Stimulated activated CD4-positive, alpha-beta T cell treated with anti-CD3 and anti-CD28 coated beads, Interleukin-15, amount 100 ng/mL, for 24 hours (primary cell): ENCODE measurements at places on chromosomes 5 and 9.
A peak's percentile ranks its signal among the peaks of the same experiment; 100 is the strongest.

- DNase-seq: no peak
These were observed 55.6 kb upstream of the SNCAIP start for GRCh38 chr5:122256388-122256787.

DNA sequence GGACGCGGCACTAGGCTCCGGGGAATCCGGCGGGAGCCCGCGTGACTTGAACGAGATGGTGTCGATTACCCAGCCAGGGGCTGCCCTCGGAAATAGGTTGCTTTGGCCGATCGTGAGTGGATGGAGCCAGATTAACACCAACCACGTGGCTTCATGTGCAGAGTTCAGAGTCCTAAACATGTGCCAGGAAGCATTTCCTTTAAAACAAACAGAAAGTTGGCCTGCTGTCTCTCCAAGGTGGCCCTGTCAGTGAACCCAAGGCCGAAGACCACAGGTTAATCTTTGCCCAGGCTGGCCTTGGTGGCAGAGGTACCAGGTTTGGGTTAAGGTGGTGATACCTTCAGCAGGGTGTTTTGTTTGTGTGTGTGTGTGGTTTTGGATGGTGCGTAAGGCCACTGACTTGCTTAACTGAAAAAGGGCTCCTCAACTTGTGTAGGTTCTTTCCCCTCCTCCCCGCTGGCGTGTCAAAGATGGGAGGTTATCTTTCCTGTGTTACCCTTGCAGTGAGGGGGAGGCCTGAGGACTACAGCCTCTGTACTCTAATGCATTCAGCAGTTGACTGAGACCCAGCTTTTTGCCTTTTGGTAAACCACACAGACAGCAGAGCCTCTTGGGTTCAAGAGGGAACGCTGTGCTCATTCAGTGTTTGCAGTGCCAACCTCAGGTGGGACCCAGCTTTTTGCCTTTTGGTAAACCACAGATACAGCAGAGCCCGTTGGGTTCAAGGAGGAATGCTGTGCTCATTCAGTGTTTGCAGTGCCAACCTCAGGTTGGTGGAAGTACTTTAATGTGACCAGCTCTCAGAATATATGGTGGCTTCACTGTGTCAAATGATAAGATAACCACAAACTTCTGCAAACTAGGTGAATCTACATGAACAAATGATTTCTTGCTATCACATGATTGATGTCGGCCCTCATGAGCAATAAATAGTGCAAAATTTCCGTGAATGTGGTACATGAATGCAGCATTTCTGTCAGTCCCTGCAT lies 1.4 kb downstream of the IQGAP2 start:
- DNase-seq: peak; percentile 81

DNA sequence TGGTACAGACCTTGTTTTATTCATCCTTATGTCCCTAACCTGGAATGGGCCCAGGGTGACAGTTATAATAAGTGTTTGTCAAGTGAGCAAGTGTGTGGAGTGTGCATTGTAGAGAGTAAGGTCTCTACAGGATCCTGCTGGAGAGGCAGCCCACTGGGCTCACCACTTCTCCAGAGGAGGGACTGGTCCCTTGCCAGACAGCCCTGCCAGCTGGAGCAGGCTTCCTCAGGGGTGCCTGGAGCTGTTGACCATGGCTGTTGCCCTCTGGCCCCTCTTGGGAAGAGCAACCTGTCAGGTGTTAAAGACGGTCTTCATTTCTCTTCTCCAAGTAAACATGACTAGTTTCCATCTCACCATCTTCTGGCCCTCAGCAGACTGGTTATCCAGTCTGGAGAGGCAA lies 20.0 kb downstream of the IRF1 start:
- DNase-seq: no peak

GRCh38 chr5:138754699-138755057 lies 1.5 kb downstream of the CTNNA1 start:
- peak; percentile 3 for DNase-seq

DNA sequence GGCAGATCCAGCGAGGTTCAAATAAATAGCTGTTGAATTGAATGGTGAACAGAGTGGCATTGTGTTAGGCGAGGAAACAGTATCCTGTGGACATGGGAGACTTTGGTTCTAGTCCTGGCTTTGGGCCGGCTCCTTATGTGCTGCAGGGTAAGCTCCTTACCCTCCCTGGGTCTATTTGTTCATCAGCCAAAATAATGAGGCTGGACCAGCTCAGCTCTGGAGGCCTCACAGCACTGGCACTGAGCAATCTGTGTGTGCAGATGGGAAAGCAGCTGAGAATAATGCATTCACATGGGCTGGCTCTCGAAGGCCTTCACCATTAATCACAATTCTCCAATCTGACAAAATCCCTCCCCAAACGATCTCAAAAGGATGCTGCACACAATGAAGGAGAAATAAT lies 81.9 kb downstream of the APBA1 start:
- no peak for DNase-seq

DNA sequence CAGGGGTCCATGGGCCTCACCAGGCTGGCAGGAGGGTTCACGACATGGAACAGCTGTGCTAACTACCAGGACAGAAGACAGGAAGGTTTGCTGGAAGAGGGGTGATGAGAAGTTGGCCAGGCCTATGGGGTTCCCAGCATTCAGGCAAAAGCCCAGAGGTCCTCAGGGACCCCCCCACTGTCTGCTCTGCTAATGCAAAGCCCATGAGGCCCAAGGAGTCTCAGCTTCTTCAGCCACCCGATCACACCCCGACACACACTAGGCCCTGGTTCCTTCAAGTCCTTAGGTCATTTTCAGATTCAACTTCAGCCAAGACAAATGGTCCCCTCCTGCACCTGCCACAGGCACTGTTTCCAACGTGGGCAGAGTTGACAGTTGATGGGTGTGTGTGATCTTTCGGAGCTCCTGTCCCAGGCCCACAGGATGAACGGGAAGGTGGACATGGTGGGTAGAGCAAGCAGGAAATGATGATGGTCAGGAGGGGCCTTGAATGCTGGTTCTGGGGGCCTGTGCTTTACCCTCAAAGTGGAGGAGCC lies 20.4 kb downstream of the ADAMTS2 start:
- no peak for DNase-seq

DNA sequence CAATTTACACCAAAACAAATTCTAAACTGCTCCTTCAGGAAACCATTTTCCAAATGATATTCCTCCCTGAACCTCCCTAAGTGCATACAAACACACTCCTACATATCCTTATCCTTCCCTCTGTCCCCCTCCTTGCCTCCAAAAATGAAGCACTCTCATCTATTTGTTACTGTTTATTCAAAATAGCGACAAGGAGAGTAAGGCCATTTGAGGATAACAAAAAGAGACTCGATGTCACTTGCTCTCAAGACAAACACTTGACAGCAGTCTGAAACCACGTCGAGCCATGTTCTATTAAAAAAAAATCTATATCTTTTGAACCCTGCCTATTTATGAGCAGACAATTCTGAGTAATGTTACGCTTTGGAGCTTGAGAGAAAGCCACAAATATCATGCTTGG lies 547.9 kb downstream of the DTWD2 start:
- no peak for DNase-seq

- DNase-seq: no peak
These were observed 1.7 kb downstream of the SRD5A1 start for GRCh38 chr5:6634788-6635430.

DNA sequence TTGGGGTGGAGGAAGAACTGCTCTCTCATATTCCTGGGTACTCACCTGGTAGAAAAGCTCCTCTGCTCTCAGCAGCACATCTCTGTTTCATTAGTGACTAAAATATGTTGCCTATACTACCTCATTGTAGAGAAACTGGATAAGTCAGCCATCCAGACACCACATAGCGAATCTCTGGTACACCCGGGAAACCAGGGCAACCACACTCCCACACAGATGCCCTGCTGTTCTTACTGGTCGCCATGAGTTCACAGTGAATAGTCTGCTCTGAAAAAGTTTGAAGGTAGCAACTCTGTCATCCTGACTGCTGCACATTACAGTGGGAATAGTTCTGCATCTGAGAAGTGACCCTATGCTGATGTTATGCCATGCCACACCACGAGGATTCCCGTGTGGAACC lies 135.0 kb downstream of the ENTREP1 start:
- DNase-seq: no peak

GRCh38 chr9:88025411-88026117 lies 51.2 kb upstream of the CDK20 start:
- DNase-seq: no peak

DNA sequence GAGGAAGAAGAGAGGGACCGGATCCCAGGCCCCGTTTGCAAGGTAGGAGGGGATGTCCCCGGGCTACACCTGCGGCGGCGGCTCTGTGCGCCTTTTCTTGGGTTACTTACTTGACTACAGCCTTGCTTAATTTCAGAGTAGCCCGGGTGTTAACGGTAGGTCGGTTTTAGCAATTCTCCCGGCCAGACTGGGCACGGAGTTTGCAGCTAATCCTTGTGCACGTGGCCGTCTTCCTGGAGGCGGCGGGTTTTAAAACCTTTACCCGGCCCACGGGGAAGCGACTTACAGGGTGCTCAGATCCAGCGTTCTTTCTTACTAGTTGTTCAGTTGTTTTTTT lies 313 bp downstream of the BRIX1 start:
- DNase-seq: peak; percentile 34

DNA sequence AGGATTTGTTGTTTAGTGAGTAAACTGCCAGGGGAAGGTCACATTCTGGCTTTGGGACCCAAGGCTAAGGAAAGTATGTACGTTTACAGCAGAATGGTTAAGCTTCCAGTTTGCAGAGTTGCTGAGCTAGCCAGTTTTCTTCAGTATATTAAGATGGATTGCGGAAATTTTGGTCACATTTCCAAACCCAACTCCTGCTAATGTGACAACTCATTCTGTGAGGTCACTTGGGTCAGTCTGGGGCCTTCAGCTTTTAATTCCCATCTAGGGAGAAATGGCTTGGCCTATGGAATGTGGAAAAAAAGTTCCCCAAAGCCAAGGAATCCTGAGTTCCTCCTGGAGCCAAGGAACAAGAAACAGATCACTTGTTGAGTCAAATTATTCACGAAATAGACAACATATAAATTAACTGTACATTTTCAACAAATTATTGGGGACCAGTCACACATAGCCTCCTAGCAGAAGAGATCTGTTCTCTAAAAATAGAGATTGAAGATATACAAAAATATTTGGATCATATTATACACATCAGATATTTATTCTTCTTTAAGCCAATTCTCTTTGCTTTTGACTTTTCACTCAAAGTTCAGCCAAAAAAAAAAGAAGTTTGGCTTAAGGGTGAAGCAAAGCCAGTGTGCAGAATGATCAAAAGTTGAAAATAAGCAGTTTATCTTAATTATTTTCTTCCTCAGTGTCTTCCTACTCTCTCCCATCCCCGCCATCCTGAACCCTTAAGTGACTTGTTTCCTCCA lies 8.8 kb downstream of the KCNV2 start:
- DNase-seq: no peak

- DNase-seq: no peak
These were observed at the start of gene ECSCR for GRCh38 chr5:139462586-139463276. Gene ECSCR, minus strand, starts transcription at chr5:139462743. Its CDS starts 73 bp downstream, at chr5:139462670.

DNA sequence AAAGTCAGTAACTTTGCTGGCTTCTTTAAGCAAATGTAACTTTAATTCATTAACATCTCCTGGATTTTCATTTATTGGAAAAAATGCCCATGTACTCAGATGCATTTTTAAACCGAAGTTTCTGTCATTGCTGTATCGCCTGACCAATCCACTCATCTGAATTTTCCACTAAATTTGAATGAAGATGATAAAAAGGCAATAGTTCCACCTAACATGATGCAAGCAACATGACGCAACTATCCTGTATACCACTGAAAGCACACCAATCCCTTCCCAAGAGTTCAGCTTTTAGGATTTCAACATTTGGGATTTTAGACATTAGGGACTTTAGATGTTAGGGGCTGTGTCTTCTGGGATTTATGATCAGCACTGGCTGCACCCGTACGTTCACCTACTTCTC lies 215.6 kb downstream of the KIF4B start:
- DNase-seq: no peak

- peak; percentile 84 for DNase-seq
These were observed at the start of gene TLE1 for GRCh38 chr9:81689343-81690175. Gene TLE1, minus strand, starts transcription at chr9:81689547. Its CDS starts 1,307 bp downstream, at chr9:81688240.

DNA sequence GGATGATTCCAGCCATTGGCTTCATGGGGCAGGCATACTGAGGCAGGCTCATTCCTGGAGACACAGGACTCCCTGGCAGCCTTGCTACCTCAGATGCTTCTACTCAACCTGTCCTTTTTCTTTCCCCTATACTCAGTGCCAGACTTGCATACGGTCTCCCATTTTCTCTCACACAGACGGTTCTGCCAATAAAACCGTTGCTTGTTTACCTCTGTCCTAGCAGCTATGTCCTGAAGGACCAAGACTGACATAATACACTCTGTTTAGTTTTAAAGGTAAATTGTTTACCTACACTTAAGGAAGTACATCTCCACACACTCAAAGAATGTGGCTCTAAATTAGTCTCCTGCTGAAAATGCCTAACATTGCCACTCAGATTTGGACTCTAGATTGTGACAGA lies 151.0 kb upstream of the RFX3 start:
- DNase-seq: no peak

DNA sequence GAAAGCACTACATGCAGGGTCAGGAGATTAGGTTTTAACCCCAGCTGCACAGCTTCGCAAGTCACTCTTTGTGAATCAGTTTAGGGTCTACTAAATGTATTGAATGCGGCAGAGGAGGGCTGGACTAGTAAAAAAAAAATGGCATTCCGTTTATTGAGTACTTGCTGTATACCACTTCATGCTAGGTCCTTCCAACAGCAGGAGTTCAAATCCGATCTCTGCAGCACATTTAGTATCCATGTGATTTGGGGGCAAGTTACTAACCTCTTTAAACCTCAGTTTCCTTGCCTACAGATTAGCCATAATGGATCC lies 204.4 kb downstream of the SNCAIP start:
- DNase-seq: no peak

DNA sequence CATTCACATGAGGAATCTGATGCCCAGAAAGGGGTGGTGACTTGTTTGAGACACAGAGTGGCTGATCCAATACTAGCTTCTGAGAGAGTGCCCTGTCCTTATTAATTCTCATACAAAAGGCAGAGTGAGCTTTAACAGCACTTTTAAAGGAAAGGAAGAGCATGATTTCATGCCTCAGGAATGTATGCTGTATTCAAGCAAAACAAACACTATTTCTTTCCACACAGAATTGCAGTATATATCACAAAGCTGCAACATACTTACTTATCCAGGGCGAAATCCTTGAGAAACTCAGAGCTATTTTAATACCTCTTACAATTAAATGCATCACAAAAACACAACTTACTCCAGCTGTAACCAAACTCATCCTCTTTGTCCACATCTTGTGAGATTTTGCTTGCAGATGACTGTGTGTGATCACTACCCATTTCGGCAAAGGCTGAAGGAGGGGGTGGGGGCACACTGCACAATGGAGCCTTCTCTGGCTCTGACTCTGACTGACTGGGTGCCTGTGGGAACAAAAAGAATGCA lies 139.8 kb downstream of the MPDZ start:
- no peak for DNase-seq

GRCh38 chr5:142821733-142822487 lies 51.7 kb downstream of the ARHGAP26 start:
- DNase-seq: peak; percentile 37

- no peak for DNase-seq
These were observed 49.1 kb upstream of the CDH6 start for GRCh38 chr5:31144364-31144763.

GRCh38 chr5:116308391-116308790 lies 223.6 kb downstream of the COMMD10 start:
- DNase-seq: no peak

GRCh38 chr9:79630521-79631403 lies 59.0 kb downstream of the TLE4 start:
- no peak for DNase-seq

GRCh38 chr5:142816531-142817430 lies 46.6 kb downstream of the ARHGAP26 start:
- DNase-seq: no peak
